ENCODE measurements at places on chromosomes 13 and 19. TPM values are rescaled to one million over a fixed set of nuclear protein-coding genes. Genes with fewer than 3 reads are reported as not detected.

GRCh38 chr19:20067943-20068342, 9.9 kb upstream of the ZNF90 start:
- no peak for DNase-seq

GRCh38 chr19:47374876-47375693, 26.0 kb downstream of the DHX34 start:
- DNase-seq: no peak

- no peak for DNase-seq
These were observed 203.8 kb upstream of the SLITRK6 start for GRCh38 chr13:86003029-86003428.

DNA sequence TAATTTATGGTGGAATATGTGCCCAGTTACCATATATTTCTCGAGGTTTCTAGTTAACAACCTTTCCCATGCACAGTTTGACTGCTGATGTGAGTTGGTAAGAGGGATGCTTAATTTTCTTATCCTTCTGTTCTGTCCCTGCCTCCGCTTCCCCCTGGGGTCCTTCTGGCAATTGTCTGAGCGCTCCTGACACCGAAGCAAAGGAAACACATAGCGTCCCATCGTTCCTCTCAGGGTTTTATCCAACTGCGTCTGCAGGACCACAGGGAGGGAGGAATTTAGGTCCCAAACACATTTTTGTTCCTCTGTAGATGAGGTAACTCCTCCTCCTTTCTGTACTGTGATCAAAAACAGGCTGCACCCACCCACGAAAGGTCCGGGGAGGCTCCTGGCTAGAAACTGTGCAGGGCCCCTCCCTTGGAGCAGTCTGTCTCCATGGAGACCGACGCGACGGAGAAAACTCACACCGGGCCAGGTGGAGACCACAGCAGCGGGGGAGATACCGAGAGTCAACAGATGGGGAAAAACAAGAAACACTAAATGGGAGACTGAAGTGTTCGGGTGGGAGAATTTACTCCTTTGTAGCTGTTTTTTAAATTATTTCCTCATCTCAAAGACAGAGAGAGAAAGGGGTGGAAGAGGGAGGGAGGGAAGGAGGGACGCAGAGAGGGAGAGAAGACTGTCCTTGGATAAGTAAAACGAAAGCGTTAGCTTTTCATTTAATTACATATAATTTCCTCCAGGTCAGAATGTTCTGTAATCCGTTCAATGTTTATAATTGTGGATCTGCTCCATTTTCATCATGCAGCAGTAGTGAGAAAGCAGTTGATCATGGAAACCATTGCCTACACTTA, 191.8 kb upstream of the NBEA start:
- DNase-seq: peak; percentile 48

GRCh38 chr13:37636701-37637100, 38.1 kb upstream of the POSTN start:
- DNase-seq: no peak

DNA sequence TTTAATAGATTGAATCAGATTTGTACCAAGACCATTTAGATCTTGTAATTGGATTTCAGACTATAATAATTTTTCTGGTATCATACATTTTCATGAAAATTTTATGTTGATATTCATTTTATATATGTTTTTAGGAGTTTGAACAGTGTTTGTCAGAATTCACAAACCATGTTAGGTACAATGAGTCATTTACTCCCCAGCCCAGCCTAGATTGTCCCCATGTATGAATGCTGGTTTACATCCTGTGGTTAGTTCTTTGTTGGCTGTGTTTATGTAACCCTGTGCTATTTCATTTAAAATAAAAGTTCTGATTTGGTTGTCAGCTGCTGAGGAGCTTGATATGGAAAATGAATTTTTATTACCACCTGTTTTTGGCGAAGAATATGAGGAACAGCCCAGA, 96.7 kb downstream of the GJA3 start:
- no peak for DNase-seq

LRRC63 gene
- total RNA-seq: not detected

DAND5 gene
- 9.1 TPM for total RNA-seq

ENOX1 gene
- total RNA-seq: 7.5 TPM

TRIM28 gene
- 132 TPM for total RNA-seq

C13orf42 gene
- not detected for total RNA-seq

SLITRK5 gene
- 0.03 TPM for total RNA-seq

Measured in Right ventricle myocardium superior (tissue), 1 donor.